ENCODE measurements at places on chromosomes 5 and 9.

DNA sequence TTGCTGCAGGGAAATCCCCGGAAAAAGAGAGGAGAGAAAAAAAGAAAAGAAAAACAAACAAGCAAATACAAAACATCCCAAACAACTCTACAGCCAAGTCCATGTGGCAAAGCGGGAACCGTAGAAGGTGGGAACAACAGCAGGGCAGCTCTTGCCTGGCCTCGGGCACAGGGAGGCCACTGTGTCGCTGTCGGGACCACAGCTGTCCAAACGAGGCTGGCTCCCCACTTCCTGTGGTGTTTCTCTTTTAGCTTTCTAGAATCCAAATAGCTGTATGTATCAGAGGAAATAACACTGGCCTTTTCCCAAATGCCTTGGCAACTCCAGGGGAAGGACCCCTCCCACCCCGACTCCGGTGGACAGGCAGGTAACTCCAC lies 41.6 kb upstream of the EQTN start:
- no peak for DNase-seq

DNA sequence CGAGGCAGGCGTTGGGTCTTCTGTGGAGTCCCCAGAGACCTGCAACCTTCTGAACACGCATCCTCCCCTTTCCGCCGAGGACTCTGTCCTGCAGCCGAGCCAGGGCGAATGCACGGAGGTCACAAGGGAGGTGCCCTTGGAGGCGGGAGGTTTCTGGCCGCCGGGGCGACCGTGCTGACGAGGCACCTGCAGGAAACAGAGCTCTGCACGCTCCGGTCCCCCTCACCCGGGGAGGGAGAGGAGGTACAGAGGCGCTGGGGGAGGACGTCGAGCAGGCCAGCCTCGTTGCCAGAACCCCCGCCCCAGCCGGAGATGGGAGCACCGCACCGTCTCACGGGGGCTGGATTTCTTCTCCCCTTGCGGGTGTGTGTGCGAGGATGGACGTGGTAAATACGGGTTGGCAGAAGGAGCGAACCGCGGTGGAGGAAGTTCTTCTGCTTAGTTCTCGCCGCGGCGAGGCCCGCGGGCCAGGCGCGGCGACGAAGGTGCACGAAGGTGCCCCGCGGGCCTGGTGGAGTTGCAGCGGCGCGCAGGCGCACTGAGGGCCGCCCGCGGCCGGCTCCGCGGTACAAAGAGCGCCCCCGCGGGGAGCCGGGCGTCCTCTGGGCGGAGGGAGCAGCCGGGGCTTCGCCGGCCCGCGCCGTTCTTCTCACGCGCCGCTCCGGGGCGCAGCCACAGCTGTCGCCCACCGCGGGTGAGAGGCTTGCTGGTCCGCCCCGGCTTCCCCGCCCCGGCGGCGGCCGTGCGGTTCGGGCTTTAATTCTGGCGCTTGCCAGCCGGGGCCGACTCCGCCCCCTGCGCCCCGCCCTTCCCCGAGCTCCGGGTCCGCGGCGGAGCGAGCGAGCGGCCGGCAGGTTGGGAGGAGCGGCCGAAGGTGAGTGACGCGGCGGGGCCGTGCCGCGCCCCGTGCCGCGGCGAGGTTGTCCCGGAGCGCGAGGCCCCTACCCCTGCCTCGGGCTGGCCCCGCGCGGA lies 289.5 kb downstream of the DOCK8 start:
- DNase-seq = peak; percentile 77

GRCh38 chr5:42500003-42500599 lies 76.9 kb downstream of the GHR start:
- DNase-seq = no peak

- DNase-seq = peak; percentile 55
These were observed 130.3 kb downstream of the CDC42SE2 start for GRCh38 chr5:131394128-131394527.

DNA sequence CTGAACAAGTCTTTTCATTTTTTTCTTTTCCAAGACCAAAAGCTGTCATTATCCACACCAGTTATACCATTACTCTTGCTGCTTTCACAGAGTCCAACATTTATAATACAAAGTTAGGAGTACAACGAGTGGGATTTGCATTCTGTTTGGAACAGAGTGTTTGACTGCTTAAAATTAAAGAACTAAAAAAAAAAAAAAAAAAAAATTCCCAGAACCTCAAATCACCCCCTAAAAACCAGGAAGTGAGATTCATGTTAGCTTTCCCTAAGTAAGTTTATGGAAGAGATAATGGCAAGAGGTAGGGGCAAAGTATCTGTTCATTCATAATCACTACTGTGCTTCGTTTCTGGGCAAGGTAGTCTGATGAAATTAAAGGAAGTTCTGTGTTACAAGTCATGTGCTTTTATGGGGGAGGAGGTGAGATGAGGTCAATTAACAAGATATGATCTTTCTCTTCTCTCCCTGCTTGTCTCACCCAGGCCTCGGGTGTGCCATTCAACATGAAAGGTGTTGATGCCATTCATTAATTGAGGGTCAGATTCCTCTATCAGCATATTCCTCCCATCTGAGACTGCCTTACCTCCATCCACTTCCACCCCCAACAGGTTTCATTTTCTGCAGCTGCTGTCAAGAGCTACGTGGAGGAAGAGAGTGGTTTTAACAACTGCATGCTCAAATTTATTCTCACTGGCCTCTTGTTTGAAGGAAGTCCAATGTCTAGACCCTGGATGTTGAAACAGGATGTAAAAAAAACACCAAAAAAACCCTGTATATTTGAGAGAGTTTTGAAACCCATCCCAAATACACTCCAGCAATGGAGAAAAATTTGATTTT lies 58.1 kb downstream of the MARCHF3 start:
- no peak for DNase-seq

- no peak for DNase-seq
These were observed 224.8 kb downstream of the FAM114A2 start for GRCh38 chr5:153813901-153814300.

- no peak for DNase-seq
These were observed 453.4 kb upstream of the CTNND2 start for GRCh38 chr5:12357626-12358025.

Measured in adipocyte (in vitro differentiated cells).